ENCODE measurements at places on chromosomes 6 and 20. TPM values are rescaled to one million over a fixed set of nuclear protein-coding genes. Genes with fewer than 3 reads are reported as not detected.
A peak's percentile ranks its signal among the peaks of the same experiment; 100 is the strongest.

Gene OXT
- polyA plus RNA-seq, result not detected

Gene ZNF512B
- polyA plus RNA-seq, result 22.0 TPM

Gene PTGIS
- polyA plus RNA-seq, result 1.6 TPM

Gene BPIFB1
- 0.12 TPM for polyA plus RNA-seq

Gene HLA-DQB1
- 24.7 TPM for polyA plus RNA-seq

Gene LTB
- polyA plus RNA-seq, result 7.3 TPM

Gene TUBB1
- 0.15 TPM for polyA plus RNA-seq

Gene HNF4A
- polyA plus RNA-seq, result 7.4 TPM

DNA sequence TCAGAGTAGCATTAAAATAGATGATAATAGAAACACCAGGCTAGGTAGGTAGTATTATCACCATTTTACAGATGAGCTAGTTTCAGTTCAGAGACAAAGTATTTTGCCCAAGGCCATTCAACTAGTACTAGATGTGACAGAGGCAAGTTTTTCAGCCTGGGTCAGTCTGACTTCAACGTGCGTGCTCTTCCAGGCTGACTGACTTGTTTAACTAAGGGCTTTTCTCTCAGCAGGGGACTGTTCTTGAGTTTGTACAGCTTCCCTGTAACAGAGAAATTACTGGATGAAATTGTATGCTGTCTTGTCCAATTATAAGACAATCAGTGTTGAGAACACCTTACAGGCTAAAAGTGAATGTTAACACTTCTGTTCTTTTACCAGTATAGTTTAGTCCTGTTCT lies 333.5 kb upstream of the MAN1A1 start:
- H3K36me3 ChIP-seq, result no peaks in the 10 kb centered on the region
- DNase-seq, result no peak
- no peaks in the 10 kb centered on the region for H3K4me1 ChIP-seq
- H3K27me3 ChIP-seq, result no peaks in the 10 kb centered on the region
- no peak overlapping the region for H3K4me3 ChIP-seq

DNA sequence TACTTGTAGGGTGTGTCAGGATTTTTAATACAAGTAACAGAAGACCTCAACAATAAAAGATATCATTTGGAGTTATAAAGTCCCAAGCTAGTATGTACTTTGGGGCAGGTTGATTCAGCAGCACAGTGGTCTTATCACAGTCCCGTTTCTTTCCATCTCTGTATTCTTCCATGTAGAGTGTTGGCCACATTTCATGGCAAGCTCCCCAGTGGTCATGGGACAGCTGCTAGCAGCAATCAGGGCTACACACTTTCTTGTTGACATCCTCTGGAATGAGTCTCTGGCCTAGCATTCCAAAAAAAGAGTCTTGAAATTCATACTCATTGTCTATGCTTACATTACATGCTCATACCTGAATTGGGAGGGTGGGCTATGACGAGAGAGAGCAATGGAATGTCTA lies 53.2 kb downstream of the SOBP start:
- no peak for DNase-seq
- H3K27me3 ChIP-seq, result no peaks in the 10 kb centered on the region
- H3K36me3 ChIP-seq, result no peaks in the 10 kb centered on the region
- H3K27ac ChIP-seq, result no peak overlapping the region
- H3K4me3 ChIP-seq, result no peak overlapping the region

DNA sequence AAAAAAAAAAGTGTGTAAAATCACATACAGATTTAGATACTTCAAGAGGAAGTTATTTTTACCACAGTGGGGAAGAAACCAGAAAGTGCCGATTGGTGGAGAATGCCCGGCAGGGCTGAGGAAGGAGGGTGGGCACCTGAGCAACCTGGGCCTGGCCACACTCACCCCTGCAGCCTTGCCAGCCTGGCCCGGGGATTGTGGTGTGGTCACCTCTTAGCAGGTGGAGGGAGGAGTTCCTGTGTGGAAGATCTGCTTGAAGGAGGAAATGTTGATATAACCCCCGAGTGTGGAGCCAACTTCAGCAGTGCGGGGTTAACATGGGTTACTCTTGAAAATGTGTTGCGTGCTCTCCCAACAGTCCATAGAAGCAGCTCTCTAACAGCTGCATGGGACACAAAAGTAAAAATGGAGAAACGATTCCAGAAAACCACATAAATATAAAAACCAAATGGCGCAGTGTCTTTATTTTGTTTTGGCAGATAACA lies 14.7 kb downstream of the UST start:
- no peaks in the 10 kb centered on the region for H3K36me3 ChIP-seq
- no peaks in the 10 kb centered on the region for H3K27me3 ChIP-seq
- H3K4me1 ChIP-seq, result no peaks in the 10 kb centered on the region
- no peak for DNase-seq
- H3K27ac ChIP-seq, result no peak overlapping the region

DNA sequence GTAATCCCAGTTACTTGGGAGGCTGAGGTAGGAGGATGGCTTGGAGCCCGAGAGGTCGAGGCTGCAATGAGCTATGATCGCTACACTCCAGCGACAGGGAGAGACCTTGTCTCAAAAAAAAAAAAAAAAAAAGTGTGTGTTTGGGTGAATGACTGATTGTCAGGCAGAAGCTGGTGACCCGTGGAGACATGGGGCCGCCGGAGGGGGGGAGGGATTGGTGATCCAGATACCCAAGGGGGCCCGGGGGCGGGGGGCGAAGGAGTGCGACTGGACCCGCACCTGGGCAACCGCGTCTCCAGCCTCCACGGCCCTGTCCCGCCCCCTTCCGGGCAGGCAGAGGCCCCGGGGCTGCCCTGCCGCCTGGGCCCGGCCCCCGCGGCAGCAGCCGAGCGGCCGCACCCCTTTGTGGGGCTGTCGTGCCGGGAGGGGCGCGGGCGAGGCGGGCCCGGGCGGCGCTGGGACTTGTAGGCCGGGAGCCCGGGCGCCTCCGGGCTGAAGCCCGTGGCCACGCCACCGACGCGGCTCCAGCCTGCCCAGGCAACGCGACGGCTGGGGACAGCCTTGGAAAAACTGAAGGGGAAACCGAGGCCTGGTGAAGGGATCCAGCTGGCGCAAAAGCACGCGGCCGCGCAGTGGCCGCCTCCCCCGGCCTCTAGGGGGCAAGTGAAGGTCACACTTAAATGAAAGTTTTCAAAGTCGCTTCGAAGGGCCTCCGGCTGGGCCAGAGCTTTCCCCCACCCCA lies 2.1 kb upstream of the RBM38 start:
- peaks cover 7% of the 10 kb centered on the region for H3K4me1 ChIP-seq
- H3K4me3 ChIP-seq, result peak overlapping the region; percentile 38
- H3K36me3 ChIP-seq, result no peaks in the 10 kb centered on the region
- H3K27me3 ChIP-seq, result no peaks in the 10 kb centered on the region

DNA sequence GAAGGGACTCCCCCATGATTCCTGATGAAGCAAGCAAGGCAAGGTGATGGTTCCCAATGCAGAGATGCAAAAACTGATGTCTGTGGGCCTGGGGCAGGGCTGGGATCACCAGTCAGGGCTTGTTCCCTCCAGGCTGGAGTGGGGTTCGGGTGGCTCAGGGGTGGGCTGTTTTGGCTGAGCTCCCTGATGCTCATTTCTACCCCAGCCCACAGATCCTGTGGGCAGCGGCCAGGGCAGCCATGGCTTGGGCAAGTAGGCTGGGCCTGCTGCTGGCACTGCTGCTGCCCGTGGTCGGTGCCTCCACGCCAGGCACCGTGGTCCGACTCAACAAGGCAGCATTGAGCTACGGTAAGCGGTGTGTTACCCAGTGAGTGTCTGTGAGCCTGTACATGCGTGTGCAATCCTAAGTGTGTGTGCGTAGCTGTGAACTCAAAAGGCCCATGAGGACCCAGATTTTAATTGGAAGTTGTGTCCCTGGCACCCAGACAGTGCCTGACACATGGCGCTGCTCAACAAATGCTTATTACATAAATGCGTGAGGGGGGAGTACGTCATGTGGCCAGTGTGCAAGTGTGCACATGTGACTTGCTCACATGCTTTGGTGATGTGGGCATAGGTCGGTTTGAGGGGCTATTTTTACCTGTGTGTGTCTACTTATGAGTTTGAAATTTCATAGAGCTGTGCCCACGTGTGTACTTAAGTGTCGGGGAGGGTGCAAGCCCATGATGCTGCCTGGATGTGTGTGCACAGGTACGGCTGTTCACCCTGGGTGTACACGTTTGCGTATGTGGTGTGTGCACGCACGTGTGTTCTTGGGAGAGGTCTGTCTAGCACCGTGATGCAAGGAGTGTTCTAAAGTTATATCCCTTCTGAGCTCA lies 1.1 kb downstream of the BPIFB2 start:
- no peaks in the 10 kb centered on the region for H3K36me3 ChIP-seq
- H3K4me3 ChIP-seq, result no peak overlapping the region

- no peak overlapping the region for H3K27ac ChIP-seq
- H3K36me3 ChIP-seq, result no peaks in the 10 kb centered on the region
- no peaks in the 10 kb centered on the region for H3K27me3 ChIP-seq
Observed at GRCh38 chr6:138434925-138435324, 30.9 kb downstream of the HEBP2 start.

- DNase-seq, result no peak
- H3K27me3 ChIP-seq, result no peaks in the 10 kb centered on the region
- no peaks in the 10 kb centered on the region for H3K4me1 ChIP-seq
- H3K36me3 ChIP-seq, result no peaks in the 10 kb centered on the region
- no peak overlapping the region for H3K4me3 ChIP-seq
Observed at GRCh38 chr20:40189621-40190020, 499.4 kb downstream of the MAFB start.

GRCh38 chr20:47699818-47700217 lies 85.5 kb downstream of the SULF2 start:
- no peaks in the 10 kb centered on the region for H3K36me3 ChIP-seq
- DNase-seq, result no peak
- H3K27me3 ChIP-seq, result no peaks in the 10 kb centered on the region
- no peaks in the 10 kb centered on the region for H3K4me1 ChIP-seq

- H3K27me3 ChIP-seq, result no peaks in the 10 kb centered on the region
- peaks cover 21% of the 10 kb centered on the region for H3K4me1 ChIP-seq
- peak overlapping the region; percentile 77 for H3K27ac ChIP-seq
Observed at GRCh38 chr6:11538052-11538818, 686 bp downstream of the TMEM170B start.

DNA sequence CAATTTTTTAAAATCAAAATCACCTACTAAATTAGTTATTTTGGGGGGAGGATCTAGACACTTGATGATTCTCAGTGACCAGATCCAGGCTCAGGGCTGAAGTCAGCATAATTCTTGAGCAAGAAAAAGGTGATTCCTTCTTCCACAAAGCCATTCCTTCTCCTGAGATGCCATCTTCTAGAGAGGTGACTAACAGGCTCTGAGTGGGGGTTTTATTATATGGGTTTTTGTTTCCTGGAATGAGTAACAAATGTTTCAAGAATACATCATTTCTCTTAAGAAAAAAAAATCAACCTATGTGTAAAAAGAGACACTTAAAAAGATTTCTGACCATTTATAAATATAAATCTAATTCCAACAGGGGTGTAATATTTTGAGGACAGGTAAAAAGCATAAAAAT lies 154.3 kb downstream of the NFATC2 start:
- no peaks in the 10 kb centered on the region for H3K27me3 ChIP-seq
- H3K27ac ChIP-seq, result peak overlapping the region; percentile 76
- no peak for DNase-seq
- peaks cover 43% of the 10 kb centered on the region for H3K4me1 ChIP-seq

GRCh38 chr6:111069382-111070104 lies 17.8 kb upstream of the SLC16A10 start:
- H3K27ac ChIP-seq, result no peak overlapping the region
- H3K4me1 ChIP-seq, result no peaks in the 10 kb centered on the region
- no peak overlapping the region for H3K4me3 ChIP-seq
- no peaks in the 10 kb centered on the region for H3K36me3 ChIP-seq
- no peak for DNase-seq

DNA sequence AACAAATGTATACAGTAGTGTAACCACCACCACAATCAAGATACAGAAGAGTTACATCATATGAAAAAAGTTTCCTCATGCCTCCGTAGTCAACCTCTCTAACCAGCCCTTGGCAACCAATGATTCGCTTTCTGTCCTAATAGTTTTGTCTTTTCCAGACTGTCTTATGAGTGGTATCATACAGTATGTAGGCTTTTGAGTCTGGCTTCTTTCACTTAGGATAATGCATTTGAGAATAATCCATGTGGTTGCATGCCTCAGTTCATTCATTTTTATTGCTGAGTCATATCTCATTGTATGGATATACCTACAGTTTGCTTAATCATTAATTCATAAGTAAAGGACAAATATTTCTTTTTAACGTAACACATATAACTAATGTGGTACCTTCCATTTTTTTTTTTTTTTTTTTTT lies 86.4 kb upstream of the RIPOR2 start:
- no peak for DNase-seq
- H3K27ac ChIP-seq, result no peak overlapping the region
- H3K4me1 ChIP-seq, result no peaks in the 10 kb centered on the region

GRCh38 chr20:63241272-63241671 lies 5.6 kb downstream of the BIRC7 start:
- H3K4me1 ChIP-seq, result no peaks in the 10 kb centered on the region
- no peaks in the 10 kb centered on the region for H3K27me3 ChIP-seq
- no peak for DNase-seq
- H3K4me3 ChIP-seq, result no peak overlapping the region
- H3K36me3 ChIP-seq, result no peaks in the 10 kb centered on the region
- no peak overlapping the region for H3K27ac ChIP-seq

GRCh38 chr20:15022921-15023320 lies 685.5 kb upstream of the FLRT3 start:
- no peaks in the 10 kb centered on the region for H3K4me1 ChIP-seq
- no peaks in the 10 kb centered on the region for H3K27me3 ChIP-seq
- H3K27ac ChIP-seq, result no peak overlapping the region
- H3K36me3 ChIP-seq, result no peaks in the 10 kb centered on the region

DNA sequence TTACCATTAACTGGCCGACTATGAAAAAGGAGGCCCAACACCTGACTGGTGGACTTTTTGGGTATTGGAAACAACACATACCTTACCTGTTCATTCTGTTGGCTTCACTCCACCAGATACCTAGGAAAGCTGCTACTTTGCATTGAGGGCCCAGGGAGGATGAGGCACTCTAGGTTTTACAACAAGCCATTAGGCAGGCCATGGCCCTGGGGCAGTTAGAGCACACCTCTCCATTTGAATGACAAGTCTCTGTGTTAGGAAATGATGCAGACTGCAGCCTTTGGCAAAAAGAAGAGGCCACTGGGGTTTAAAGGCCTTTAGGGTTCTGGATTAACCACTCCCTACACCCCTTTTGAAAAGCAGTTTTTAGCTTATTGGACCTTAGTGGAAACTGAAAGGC lies 144.3 kb downstream of the OR2B2 start:
- H3K36me3 ChIP-seq, result no peaks in the 10 kb centered on the region
- no peak overlapping the region for H3K4me3 ChIP-seq
- no peak overlapping the region for H3K27ac ChIP-seq

- no peak overlapping the region for H3K4me3 ChIP-seq
- no peak for DNase-seq
- peaks cover 65% of the 10 kb centered on the region for H3K4me1 ChIP-seq
- no peaks in the 10 kb centered on the region for H3K36me3 ChIP-seq
- H3K27ac ChIP-seq, result no peak overlapping the region
- no peaks in the 10 kb centered on the region for H3K27me3 ChIP-seq
Observed at GRCh38 chr6:108767418-108768165, 80.6 kb upstream of the ARMC2 start.

DNA sequence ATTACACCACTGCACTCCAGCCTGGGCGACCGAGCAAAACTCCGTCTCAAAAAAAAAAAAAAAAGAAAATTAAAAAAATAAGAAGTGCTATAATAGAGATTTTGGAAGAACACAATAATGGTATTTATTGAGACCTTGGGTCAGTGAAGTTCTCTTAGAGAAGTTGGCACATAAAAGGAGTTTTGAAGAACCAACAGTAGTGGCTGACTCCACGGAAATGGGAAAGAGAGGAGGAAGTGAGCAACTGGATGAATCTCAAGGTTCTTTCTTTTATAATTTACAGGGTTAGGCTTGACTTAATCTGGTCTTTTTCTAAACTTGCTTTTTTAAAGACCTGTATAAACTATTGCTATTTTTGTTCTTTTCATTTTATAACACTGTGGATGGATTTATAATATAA lies 52.8 kb downstream of the TOMM6 start:
- H3K4me1 ChIP-seq, result no peaks in the 10 kb centered on the region
- H3K36me3 ChIP-seq, result no peaks in the 10 kb centered on the region
- DNase-seq, result no peak
- no peaks in the 10 kb centered on the region for H3K27me3 ChIP-seq

Measured in pancreas (tissue), 10 donors.